Amygdala (tissue), 56 donors: ENCODE measurements at places on chromosomes 3 and 15.

- DNase-seq = no peak
Measured at GRCh38 chr15:33587773-33588172, 277.0 kb downstream of the RYR3 start.

DNA sequence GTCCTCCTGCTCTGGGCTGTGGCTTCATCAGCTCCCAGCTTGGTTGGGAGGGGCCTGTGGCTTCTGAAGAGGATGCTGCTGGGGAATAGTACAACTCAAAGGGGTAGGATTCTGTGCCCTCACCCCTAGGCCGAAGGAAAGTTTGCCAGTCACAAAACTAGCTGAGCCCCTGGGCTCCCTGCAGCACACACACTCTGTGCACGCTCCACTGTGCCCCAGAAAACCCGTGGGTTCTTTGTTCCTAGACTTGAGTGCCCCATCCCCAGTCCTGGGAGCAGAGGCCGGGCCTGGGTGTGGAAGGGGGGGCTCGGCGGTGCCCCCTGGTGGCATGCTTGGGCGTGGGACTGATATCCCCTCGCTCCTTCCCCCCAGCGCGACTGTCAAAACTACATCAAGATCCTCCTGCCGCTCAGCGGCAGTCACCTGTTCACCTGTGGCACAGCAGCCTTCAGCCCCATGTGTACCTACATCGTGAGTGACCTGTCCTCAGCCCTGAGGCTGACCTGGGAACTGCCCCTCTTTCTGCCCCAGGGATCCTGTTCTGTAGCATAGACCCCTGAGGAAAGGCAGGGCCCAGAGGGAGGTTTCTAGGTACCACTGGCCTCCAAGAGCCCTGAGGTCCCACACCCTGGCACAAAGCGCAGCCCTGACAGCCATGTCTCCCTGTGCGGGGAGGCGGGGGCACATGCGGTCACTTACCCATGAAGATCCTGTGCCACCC is 14.2 kb downstream of the CIB1 start:
- DNase-seq = no peak

GRCh38 chr3:4067893-4068292 is 235.3 kb upstream of the SETMAR start:
- no peak for DNase-seq

GRCh38 chr3:169744366-169745054 is 20.4 kb downstream of the TERC start:
- DNase-seq = no peak

- DNase-seq = no peak
Measured at GRCh38 chr3:13890377-13891016, 10.6 kb upstream of the WNT7A start.

DNA sequence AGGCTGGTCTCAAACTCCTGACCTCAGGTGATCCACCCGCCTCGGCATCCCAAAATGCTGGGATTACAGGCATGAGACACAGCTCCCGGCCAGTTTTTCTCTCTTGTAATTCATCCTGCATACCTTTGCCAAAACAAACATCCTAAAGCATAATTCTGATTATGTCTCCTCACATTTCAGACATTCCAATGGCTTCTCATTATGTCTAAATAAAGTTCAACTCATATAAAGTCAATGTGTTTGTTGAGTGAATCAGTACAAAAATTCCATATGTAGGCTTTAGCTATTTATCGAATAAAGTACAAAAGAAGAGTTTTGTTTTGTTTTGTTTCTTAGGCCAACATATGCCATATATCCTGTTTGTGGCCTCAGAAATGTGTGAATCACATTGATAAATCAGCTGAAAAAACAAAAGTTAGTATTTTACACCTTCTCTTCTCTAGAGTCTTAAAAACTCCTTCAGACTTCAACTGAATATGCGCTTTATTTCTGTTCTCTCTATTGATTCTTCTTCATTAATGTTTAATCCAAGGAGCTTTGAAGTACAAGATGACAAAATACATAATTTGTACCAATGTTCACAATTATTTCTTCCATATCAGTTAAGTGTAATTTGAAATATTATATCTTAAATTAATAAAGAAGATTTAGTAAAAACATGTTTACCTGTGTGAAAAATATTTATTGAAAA is 165.8 kb downstream of the MECOM start:
- no peak for DNase-seq

GRCh38 chr3:148090156-148090555 is 607.5 kb upstream of the AGTR1 start:
- DNase-seq = no peak

DNA sequence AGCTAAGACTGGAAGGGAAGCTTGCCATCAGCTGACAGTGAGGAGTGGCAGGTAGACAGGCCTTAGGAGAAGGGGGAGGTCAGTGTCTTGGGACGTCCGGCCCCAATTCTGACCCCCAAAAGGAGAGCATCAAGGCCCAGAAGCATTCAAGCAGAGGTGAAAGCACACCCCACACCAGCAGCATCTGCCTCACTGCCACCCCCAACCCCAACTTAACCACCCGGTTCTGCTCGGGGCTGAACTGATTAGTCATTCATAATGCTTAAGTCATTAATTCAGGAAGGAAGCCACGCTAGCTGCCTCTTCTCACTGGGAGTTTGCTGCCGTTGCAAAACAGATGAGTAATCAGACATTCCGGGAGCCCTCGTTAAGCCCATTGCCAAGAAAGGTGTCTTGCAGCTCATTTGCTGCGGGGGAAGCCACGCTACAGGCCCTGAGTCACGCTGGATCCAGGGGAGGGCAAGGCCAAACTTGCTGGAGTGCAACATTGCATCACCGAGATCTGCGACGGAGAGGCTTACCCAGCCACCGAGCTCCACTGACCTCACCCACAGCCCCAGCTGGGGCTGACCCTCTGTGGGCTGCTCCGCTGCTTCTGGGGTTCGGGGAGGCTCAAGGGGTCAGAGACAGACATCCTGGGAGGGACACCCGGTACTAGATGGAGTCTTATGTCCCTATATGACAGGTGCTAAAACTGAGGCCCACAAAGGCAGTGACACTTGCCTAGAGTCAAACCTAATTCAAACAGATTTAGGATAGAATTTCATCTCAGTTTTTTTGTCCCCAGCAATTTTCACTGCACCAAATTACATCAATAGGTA is 46.4 kb upstream of the HES1 start:
- DNase-seq = no peak

DNA sequence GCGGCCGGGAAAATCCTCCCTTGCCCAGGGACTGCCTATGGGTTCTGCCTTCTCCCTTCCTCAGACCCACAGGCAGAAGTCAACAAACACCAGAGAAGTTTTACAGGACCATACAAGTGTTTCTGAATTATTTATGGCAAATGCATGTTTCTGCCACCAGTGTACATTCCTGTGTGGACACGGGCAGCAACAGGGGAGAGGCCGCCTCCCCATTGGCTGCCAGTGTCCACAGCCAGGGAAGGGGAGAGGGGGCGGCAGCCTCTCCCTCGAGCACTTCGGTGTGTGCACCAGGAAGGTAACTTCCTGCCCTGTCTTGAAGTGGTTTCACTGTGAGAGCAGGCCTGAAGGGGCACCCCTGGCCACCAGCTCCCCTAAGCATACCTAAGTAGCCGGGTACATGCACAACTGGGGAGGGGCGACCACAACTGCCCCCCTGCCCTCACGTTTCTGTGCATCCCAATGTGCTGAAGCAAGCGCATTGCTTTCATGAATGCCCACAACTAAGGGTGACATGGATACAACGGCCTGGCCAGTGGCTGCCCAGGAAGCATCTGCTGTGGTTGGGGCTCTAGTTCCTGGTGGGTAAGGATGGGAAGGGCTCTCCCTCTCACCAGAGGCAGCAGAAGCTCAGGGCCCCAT is 14.8 kb upstream of the SHISA5 start:
- no peak for DNase-seq

DNA sequence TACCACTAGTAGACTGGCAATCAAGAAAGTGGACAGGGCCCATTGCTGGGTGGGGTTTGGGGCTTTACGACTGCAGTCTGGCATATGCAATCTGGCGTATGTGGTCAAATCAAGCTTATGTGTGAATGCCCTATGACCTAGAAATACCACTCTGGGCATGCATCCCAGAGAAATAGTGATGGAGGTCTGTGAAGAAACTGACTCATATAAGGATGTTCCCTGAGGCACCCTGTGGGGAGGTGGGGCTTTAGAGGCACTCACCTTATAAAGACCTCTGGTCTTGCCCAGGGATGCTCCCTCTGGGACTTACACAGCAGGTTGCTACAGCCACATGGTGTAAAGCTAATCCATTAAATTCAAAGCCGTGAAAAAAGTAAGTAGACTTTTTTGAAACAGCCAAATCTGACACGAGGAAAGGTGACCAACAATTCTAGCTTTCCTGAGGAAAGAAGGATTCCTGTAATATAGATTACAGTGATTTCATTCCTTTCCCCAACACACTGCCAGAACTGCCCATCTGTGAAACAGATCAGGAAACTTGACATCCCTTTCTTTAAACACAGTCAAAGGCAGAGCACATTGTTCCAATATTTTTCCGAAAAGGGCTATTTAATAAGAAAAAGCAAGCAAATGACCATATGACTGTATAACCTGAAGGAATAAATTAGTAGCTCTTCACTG is 13.6 kb downstream of the RARRES1 start:
- DNase-seq = no peak

DNA sequence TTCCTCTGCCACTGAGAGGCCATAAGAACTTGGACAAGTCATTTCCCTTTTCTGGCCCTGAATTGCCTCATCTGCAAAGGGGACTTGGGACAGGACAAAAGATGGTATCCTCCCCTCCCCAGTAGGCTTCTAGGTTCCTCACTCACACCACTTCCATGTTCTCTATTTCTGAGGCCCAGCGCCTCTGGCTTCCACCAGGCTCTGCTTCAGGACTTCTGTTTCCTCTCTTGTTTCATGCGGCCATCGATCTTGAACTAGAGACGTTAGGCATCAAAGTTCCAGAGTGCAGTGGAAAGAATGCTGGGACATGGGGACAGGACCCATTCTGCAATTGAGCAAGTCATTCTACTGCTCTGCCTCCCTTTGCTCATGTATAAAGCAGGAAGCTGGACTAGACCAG is 1.7 kb downstream of the TM4SF4 start:
- DNase-seq = no peak

DNA sequence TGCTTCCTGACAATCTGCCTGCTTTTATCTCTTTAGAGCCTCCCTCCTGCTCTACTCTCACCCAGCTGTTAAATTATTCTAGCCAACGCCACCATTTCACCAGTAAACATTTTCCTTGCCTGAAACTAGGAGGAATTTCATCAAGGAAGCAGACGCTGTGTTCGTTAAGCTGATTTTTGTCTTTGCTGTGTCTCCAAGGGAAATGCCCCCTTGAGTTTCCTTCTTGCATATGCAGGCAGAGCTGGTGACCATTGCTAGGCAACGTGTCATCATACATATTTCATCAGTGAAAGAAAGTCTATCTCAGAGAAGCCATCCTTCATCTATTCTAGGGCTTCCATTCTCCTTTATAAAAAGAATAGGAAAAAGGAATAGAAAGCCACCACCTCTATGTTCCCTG is 87.0 kb upstream of the ST8SIA2 start:
- no peak for DNase-seq

DNA sequence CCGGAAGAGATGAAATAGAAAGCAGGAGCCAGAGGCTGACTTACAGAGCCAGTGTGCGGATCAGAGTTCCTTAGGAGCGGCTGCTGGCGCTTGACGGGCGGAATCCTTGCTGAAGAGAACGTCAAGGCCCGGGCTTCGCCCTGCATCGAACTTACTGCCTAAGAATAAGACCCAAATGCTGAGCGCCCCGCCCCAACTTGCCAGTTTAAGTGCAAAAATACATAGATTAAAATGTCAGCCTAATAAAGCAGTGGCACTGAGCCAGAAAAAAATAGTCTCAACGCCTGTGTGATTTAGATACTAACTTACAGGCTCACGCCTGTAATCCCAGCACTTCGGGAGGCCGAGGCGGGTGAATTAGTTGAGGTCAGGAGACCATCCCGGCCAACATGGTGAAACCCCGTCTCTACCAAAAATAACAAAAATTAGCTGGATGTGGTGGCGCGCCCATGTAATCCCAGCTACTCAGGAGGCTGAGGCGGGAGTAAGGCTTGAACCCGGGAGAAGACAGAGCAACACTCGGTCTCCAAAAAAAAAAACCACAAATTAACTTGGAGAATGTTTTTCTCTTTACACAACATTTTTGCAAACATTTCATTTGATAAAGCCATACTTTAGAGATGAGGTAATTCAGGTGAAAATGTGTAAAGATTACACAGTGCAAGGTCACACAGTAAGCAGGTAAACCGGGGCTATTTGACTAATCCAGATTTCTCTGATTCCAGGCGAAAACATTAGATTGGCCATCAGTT is 1.2 kb upstream of the UBP1 start:
- peak; percentile 48 for DNase-seq

- no peak for DNase-seq
Measured at GRCh38 chr15:85667491-85668424, 127.0 kb downstream of the KLHL25 start.
